Myometrial cell (primary cell): ENCODE measurements at places on chromosomes 12 and 14. TPM values are rescaled to one million over a fixed set of nuclear protein-coding genes. Genes with fewer than 3 reads are reported as not detected.

The KRT78 gene
- not detected in 2 replicates for total RNA-seq

The CSAD gene
- 3.5 and 6.6 TPM in 2 replicates for total RNA-seq

The CABP1 gene
- total RNA-seq: not detected in 2 replicates

The TMEM63C gene
- not detected in 2 replicates for total RNA-seq

The SLC35F4 gene
- not detected in 2 replicates for total RNA-seq

The CLEC1A gene
- total RNA-seq: not detected in 2 replicates

The CAPZA3 gene
- not detected in 2 replicates for total RNA-seq

The RBM19 gene
- total RNA-seq: 19.6 and 21.1 TPM in 2 replicates

The HOXC10 gene
- total RNA-seq: not detected in 2 replicates

The MIP gene
- not detected in 2 replicates for total RNA-seq

The ESPL1 gene
- total RNA-seq: 7.2 and 8.2 TPM in 2 replicates

The WIF1 gene
- total RNA-seq: 0.18 TPM in 1 of 2 replicates, not detected in the other

The ENDOU gene
- total RNA-seq: under 0.01 TPM in 1 of 2 replicates, not detected in the other

The TGM1 gene
- 0.35 and 4.0 TPM in 2 replicates for total RNA-seq
